NCI-H2171 treated with DMSO at 0.1 percent for 48 hours (cell line): ENCODE measurements at places on chromosomes 1 and 21.

- no peak for DNase-seq
Observed at GRCh38 chr1:176144526-176144925, 62.6 kb downstream of the COP1 start.

DNA sequence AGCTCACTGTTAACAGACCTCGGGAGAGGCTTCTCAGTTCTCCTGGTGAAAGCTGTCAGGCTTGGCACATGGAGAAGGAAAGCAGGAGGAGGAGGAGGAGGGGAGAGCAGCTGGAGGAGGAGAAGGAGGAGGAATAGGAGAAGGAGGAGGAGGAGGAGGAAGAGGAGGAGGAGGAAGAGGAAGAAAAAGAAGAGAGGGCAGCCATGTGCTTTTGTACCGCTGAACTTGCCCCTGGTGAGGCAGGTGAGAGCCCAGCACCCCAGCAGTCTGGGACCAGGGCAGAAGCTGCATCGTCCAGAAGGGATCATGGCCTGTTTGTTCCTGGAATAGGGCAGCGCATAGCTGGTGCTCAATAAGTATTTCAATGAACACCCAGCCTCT, 21.3 kb upstream of the GRHL3 start:
- no peak for DNase-seq

DNA sequence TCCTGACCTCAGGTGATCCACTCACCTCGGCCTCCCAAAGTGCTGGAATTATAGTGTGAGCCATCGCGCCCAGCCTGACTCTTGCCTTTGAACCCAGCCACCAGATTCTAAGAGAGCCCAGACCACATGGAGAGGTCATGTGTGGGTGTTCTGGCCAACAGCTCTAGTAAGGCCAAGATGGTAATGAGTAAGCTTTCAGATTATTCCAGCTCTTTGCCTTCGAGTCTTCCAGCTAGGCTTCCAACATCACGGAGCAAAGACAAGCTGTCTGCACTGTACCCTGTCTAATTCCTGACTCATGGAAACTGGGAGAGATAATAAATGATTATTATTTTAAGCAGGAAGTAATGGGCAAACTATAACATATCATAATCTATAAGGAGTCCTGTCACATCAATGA, 14.8 kb upstream of the ZFP69B start:
- no peak for DNase-seq

- DNase-seq: peak; percentile 3
Observed at GRCh38 chr1:152745289-152745704, 12.5 kb upstream of the KPRP start.

DNA sequence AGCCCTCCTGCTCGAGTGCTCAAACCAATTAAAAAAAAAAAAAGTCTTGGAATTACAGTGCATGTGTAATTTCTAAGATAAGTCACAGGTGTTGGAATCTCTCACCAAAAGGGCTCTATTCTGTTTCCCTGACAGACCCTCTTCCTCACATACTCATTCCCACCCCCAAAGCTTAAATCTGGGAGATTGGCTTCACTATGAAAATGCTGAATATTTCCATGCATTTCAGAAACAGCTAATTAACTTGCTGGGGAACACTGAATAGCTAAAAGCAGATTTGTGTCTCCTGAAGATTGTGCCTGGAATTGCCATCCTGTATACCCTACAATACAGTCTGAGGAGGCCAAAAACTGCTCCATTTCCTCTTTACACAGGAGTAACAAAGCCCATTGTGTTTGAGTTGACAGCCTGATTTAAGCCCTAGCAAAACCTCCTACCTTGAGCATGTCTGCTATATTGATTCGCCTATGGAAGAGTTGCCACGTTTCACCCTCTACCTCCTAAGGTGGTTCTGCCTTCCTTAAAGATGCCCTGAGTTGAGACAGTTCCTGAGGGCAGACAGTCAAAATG, 1.4 kb upstream of the PIK3R3 start:
- peak; percentile 62 for DNase-seq
